SW 1271 (cell line): ENCODE measurements at places on chromosomes 3 and 15.

GRCh38 chr3:186166036-186166435 lies 57.1 kb upstream of the ETV5 start:
- no peak for DNase-seq

DNA sequence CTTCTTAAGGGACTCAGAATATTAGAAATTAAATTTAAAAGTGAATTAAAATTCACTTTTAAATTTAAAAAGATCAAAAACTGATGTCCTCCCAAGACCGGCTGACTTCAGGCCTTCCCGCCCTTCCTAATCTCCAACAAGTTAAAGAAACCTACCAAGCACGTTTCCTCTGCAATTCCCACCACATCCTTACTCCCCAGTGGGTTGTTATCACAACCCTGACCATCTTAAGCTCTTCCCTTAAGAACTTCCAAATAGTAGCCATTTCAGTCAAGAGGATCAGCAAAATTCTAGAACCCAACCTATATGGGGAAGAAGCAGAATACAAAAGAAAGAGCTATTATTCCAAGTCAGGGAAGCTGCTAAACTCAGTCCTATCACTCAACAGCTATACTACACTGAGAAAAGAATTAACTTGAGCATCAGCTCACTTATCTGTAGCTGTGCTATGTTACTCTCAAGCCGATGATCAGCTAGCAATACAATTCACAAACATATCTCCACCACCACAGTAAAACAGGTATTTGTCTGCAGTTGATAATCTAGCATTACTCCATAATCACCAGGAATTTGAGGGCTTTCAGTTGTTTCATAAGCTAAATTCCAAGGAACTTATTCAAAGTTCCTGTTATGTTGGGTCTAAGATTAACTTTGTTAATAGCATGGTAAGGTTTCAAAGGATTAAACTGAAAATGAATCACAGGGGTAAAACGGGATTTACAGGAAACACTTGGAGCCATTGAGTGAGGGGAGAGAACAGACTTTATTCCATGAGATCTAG lies 14.3 kb downstream of the ABCC5 start:
- DNase-seq, result no peak

DNA sequence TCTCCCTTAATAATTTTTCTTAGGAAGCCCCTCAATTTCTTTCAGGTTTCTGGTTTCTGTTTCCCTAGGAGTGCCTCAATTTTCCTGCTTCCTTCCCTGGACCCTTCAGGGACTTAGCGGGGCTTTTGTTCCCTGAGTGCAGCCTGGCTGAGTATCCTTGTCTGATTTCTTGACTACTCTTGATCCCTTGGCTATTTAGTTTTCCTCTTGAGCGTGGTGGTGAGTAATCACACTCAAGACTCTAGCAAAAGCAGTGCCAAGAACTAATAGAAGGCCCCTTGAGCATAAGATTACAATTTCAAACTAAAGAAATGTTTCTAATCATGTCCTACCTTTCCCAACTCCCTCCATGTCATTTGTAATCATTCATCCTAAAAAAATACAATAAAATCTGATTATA lies 94.3 kb upstream of the C3orf80 start:
- no peak for DNase-seq

- no peak for DNase-seq
Observed at GRCh38 chr15:63491979-63492378, 12.4 kb upstream of the USP3 start.

- DNase-seq, result peak; percentile 36
Observed at GRCh38 chr3:127791221-127791913, 30.9 kb downstream of the MGLL start.
